H1 (cell line): ENCODE measurements at places on chromosomes 3 and 15.

DNA sequence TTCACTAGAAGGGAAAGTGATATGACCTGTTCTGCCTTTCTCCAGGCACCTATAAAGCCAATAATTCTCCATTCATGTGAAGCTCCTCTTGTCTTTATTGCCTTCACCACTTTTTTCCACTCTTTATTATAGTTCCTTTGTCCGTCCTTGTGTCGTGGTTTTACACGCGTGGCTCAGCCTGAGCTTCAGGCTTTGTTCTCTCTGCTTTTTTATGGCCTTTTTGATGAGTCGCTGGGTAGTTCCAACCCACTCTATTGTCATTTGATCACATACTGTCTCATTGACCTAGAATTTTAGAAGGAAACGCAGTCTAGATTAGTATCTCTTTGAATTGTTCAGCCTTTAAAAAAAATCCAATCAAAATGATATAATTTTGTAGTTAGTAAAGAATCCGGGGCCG is 403.2 kb downstream of the PTPRG start:
- no peaks in the 10 kb centered on the region for H3K36me3 ChIP-seq
- peaks cover 3% of the 10 kb centered on the region for H3K4me1 ChIP-seq
- no peak overlapping the region for H3K27ac ChIP-seq
- no peak for DNase-seq

- no peak overlapping the region for H3K4me3 ChIP-seq
- H3K4me1 ChIP-seq: peaks cover 13% of the 10 kb centered on the region
- H3K27ac ChIP-seq: no peak overlapping the region
- H3K27me3 ChIP-seq: no peaks in the 10 kb centered on the region
- no peak for DNase-seq
Measured at GRCh38 chr15:57406062-57406772, 29.9 kb downstream of the CGNL1 start.

GRCh38 chr3:127903611-127904375 is 11.2 kb upstream of the KBTBD12 start:
- H3K27ac ChIP-seq: no peak overlapping the region
- H3K4me1 ChIP-seq: no peaks in the 10 kb centered on the region
- no peaks in the 10 kb centered on the region for H3K27me3 ChIP-seq
- H3K4me3 ChIP-seq: no peak overlapping the region

DNA sequence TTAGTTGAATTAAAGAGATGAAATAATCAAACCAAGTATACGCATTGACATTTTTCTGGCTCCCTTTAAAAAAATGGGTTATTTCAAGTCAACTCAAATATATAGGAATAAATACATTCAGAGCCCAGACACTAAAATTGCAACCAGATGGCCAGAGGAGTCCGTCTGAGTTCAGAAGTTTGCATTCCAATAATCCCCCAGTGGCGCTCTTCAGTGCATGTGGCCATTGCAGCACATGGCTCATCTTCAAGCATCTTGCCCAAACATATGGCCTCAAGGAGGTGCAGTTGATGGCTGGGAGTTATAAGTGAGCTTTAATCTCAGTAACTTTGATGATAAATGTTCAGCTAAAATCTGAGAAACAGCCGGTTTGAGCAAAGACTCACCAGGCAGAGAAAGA is 295.8 kb upstream of the LRRN1 start:
- H3K4me1 ChIP-seq: no peaks in the 10 kb centered on the region
- no peaks in the 10 kb centered on the region for H3K27me3 ChIP-seq
- H3K4me3 ChIP-seq: no peak overlapping the region

- no peak for DNase-seq
- no peaks in the 10 kb centered on the region for H3K27me3 ChIP-seq
- peak overlapping the region; percentile 21; the same call in 1 of the 2 replicates for H3K27ac ChIP-seq
- peak overlapping the region; percentile 28; the same call in 1 of the 2 replicates for H3K4me3 ChIP-seq
- peaks cover 16% of the 10 kb centered on the region for H3K4me1 ChIP-seq
Measured at GRCh38 chr3:49173116-49173791, 1.9 kb downstream of the KLHDC8B start.

DNA sequence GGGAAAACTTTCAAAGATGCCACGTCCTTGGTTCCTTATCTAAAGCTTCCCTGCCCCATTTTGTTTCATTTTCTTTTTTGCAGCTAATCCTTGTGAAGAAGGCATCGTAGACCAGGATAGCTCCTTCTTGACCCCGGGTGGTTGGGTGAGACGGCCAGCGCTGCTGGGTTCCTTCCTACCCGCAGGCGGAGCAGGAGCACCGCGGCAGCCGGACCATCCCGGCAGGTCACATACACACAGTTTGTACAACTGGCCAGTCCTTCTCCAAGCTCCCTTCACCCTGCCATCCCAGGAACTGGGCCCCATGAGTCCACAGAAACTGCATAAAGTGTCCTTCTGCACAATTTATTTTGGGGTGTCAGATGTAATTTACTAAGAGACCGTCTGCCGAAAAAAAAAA is 83.9 kb downstream of the MEGF11 start:
- no peaks in the 10 kb centered on the region for H3K36me3 ChIP-seq
- H3K4me1 ChIP-seq: peaks cover 8% of the 10 kb centered on the region
- H3K27me3 ChIP-seq: no peaks in the 10 kb centered on the region
- no peak for DNase-seq
- no peak overlapping the region for H3K27ac ChIP-seq

GRCh38 chr3:134307425-134307824 is 56.8 kb upstream of the RYK start:
- H3K36me3 ChIP-seq: no peaks in the 10 kb centered on the region
- peaks cover 10% of the 10 kb centered on the region for H3K27me3 ChIP-seq
- no peak for DNase-seq

- no peak for DNase-seq
- no peaks in the 10 kb centered on the region for H3K4me1 ChIP-seq
- H3K27me3 ChIP-seq: peaks cover 1% of the 10 kb centered on the region
- no peaks in the 10 kb centered on the region for H3K36me3 ChIP-seq
- no peak overlapping the region for H3K27ac ChIP-seq
- no peak overlapping the region for H3K4me3 ChIP-seq
Measured at GRCh38 chr3:5298453-5298852, 110.9 kb downstream of the EDEM1 start.

GRCh38 chr3:85074003-85074402 is 115.2 kb downstream of the CADM2 start:
- H3K36me3 ChIP-seq: no peaks in the 10 kb centered on the region
- no peak for DNase-seq
- H3K4me1 ChIP-seq: peaks cover 3% of the 10 kb centered on the region; the same call in 1 of the 2 replicates
- H3K4me3 ChIP-seq: no peak overlapping the region
- H3K27ac ChIP-seq: no peak overlapping the region

DNA sequence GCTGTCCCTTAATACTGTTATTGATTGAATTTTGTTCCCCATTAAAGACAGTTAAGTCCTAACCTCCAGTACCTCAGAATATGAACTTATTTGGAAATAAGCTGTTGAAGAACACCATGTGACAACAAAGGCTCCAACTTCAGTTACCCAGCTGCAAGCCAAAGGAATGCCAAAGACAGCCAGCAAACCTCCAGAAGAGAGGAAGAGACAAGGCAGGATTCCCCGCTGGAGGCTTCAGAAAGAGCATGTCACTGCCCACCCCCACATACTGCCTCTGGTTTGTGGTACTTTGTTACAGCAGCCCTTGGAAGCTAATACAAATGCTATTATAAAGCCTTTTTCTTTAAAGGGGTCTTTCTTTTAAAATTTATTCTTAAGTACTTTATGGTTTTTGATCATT is 18.4 kb upstream of the NEK10 start:
- H3K27ac ChIP-seq: no peak overlapping the region
- H3K36me3 ChIP-seq: peaks cover 11% of the 10 kb centered on the region
- no peaks in the 10 kb centered on the region for H3K4me1 ChIP-seq

- no peak overlapping the region for H3K27ac ChIP-seq
- no peaks in the 10 kb centered on the region for H3K36me3 ChIP-seq
- no peak for DNase-seq
- no peaks in the 10 kb centered on the region for H3K4me1 ChIP-seq
Measured at GRCh38 chr3:189288348-189289235, 116.8 kb downstream of the TPRG1 start.

GRCh38 chr3:72123908-72124441 is 339.0 kb upstream of the PROK2 start:
- no peaks in the 10 kb centered on the region for H3K4me1 ChIP-seq
- no peak overlapping the region for H3K27ac ChIP-seq
- no peak for DNase-seq
- H3K27me3 ChIP-seq: no peaks in the 10 kb centered on the region
- H3K36me3 ChIP-seq: no peaks in the 10 kb centered on the region

- peak; percentile 19 for DNase-seq
- no peak overlapping the region for H3K4me3 ChIP-seq
- no peaks in the 10 kb centered on the region for H3K36me3 ChIP-seq
- no peaks in the 10 kb centered on the region for H3K4me1 ChIP-seq
Measured at GRCh38 chr15:80507131-80507530, 102.9 kb downstream of the ARNT2 start.

GRCh38 chr3:194562986-194563385 is 70.2 kb downstream of the TMEM44 start:
- no peaks in the 10 kb centered on the region; the same call in 1 of the 2 replicates for H3K4me1 ChIP-seq
- no peaks in the 10 kb centered on the region for H3K36me3 ChIP-seq
- no peak overlapping the region for H3K27ac ChIP-seq
- no peak overlapping the region for H3K4me3 ChIP-seq

DNA sequence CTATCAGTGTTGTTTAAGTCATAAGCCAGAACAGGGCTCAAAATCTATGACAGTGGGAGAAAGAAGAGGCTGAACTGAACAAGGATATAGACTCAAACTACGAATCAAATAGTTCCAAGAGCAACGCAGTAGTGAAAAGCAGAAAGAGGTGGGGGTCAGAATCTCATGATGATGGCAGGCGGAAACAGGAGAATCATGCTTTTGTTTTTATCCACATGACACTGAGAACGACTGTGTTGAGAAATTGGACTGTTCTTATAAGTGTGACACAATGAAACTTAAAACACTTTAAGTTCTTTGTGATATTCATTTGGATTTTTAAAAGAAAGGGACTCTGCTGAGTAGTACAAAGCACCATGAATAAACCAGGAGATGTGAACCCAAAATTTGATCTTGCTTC is 309.4 kb downstream of the ULK4 start:
- no peaks in the 10 kb centered on the region for H3K27me3 ChIP-seq
- H3K27ac ChIP-seq: no peak overlapping the region

DNA sequence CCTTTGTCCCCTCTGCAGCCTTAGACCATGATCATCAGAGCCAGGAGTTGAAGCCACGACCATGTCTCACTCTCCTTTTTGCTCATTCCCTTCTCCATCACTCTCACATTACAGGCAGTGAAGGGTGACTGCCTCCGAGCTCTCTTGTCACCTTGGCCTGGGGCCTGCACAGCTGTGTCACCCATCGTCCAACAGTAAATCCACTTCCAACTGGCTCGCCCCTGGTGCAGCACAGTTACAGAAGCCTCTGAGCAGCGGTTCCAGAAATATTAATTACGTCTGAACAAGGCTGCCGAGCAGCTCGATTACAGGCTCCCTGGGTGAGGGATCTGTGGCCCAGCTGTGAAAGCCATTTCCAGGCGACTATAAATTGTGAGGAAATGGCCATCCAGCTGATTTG is 528.2 kb downstream of the NR2F2 start:
- H3K27me3 ChIP-seq: no peaks in the 10 kb centered on the region
- H3K4me3 ChIP-seq: no peak overlapping the region
- no peaks in the 10 kb centered on the region for H3K4me1 ChIP-seq

- no peak overlapping the region for H3K4me3 ChIP-seq
- H3K4me1 ChIP-seq: peaks cover 6% of the 10 kb centered on the region
- no peak overlapping the region for H3K27ac ChIP-seq
- no peak for DNase-seq
- no peaks in the 10 kb centered on the region for H3K27me3 ChIP-seq
Measured at GRCh38 chr15:69308949-69309348, 10.2 kb downstream of the PAQR5 start.

GRCh38 chr3:161395115-161396012 is 24.0 kb upstream of the SPTSSB start:
- DNase-seq: no peak
- H3K4me1 ChIP-seq: no peaks in the 10 kb centered on the region
- H3K27ac ChIP-seq: no peak overlapping the region
- no peak overlapping the region for H3K4me3 ChIP-seq

DNA sequence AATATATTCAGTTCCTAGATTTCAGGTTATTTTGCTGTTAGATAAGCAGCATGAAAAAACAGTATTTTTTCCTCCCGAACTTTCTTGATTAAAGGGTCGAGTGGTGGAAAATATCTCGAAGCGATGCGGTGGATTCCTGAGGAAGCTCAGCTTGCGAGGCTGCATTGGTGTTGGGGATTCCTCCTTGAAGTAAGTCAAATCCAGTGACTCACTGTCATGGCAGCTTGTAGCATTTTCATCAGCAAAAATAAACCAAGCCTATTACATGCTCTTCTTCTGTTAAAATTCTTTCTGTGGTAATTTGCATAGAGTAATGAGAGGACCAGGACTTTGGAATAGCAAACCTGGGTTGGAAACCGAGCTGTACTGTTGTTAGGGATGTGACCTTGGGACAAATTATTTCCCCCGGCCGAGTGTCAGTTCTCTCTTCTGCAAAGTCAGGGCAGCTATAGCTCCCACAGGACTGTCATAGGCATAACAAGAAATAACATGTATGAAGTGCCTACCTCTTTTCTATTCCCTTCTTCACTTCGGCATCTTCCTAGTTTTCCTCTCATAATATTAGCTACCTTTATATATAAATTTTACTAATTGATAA is 75.6 kb downstream of the UBP1 start:
- no peak for DNase-seq
- H3K36me3 ChIP-seq: no peaks in the 10 kb centered on the region
- H3K27ac ChIP-seq: no peak overlapping the region
- H3K27me3 ChIP-seq: no peaks in the 10 kb centered on the region
- no peak overlapping the region for H3K4me3 ChIP-seq

DNA sequence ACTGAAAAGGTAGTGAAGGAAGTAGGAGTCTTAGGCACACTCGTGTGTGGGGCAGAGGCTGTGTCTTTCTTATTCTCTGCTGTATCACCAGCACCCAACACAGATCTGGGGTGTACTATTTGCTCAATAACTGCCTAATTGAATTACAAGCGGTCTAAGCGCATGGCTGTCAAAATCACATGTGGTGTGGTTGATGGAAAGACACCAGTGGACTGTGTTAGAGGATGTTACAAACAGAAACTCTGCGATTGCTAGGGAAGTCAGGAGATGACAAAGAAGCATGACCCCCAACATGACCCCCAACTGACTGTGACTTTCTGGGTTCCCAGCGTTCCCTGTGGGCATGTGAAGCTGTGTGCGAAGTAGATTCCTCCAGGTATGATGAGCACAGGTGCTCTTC is 32.0 kb downstream of the ATG7 start:
- H3K36me3 ChIP-seq: peaks cover 8% of the 10 kb centered on the region
- H3K4me3 ChIP-seq: no peak overlapping the region
- H3K4me1 ChIP-seq: no peaks in the 10 kb centered on the region
- H3K27ac ChIP-seq: no peak overlapping the region
